ENCODE measurements at places on chromosomes 3 and 15.

- no peak for DNase-seq
These were observed 22.4 kb downstream of the FNDC3B start for GRCh38 chr3:172061724-172062184.

DNA sequence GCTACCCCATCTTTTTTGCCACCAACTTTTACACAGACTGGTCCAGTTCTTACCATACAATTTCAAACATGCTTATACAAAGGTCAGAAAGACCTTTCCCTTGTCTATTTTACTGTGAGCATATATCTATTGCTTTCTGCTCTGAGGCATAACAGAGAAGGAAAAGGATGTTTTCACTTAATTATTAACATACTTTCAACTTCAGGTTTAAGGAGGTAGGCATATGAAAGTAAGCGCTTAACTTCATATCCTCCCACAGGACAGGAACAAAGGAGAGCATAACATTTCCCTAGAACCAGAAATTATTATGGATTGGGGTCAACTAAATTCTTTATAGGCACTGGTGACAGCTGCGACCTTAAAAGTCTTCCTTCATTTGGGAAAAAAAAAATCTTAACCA, 1.1 kb downstream of the MYEF2 start:
- DNase-seq, result no peak

- no peak for DNase-seq
These were observed 140.8 kb downstream of the NR2E3 start for GRCh38 chr15:71951134-71951533.

DNA sequence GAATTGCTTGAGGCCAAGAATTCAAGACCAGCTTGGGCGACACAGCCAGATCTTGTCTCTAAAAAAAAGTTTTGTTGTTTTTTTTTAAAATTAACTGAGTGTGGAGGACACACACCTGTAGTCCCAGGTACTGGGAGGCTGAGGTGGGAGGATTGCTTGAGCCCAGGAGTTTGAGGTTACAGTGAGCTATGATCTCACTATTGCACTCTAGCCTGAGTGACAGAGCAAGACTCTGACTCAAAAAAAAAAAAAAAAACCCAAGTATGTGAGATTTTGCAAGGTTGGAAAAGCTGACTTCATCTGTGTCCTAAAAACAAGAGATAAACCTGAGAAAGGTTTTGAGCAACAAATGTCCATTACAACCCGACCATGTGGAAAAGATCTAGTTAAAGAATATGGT, 5.4 kb upstream of the TOPBP1 start:
- DNase-seq, result no peak

- DNase-seq, result no peak
These were observed 2.1 kb downstream of the SH3GL3 start for GRCh38 chr15:83449250-83449671.

DNA sequence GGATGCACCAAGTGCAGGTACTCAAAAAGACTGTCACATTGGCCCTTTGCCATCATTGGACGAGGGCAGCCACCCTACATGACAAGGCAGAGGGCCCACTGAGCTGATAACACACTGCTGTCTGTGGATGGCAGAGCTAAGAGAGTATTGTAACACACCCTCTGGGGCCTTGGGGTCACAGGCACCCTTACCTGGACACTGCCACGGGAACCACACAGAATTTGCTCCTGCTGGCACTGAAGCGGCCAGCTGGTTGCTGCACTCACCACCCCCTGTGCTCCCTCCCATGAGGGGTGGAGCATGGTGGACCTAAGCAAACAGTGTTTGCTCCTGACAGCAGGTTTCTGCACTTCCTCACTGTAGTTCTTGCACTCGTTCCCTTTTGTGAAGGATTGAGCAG, 208.2 kb upstream of the SGO1 start:
- DNase-seq, result no peak

DNA sequence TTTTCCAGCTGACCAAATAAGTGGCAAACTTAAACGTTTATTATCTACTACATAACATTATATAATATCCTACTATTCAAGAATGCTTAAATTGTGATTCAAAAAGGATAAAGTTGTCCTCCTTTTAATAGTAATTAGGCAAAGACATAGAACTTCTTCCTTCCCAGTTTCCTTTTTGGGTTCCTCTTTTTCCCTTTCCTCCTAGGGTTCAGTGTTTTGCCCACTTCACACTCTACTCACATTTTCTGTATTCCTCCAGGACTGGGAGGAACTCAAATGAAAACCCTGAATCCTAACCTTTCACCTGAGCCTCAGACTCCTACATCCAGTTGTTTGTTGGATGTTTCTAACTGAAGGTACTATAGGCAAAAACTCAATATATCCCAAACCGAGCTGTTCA, 132.5 kb downstream of the PEAK1 start:
- no peak for DNase-seq

DNA sequence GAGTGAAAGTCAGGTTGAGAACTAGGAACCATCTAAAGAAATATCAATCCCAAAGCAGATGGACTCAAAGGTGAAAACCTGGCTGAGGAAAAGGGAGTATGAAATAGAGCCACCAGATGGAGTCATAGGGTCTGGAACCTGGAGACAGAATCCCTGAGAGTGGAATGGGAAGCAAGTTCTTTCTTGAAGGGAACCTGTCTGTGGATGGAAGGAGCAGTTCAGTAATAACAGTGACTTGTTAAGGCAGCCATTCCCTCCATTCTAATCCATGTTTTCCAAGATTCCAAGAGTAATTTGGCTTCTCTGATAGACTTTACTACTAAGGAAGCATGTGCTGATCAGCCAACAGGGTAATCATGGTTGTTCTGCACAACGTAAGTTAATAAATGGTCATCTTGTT, 22.5 kb upstream of the AQP9 start:
- DNase-seq, result no peak

GRCh38 chr15:71800190-71800589, 10.2 kb upstream of the NR2E3 start:
- DNase-seq, result no peak

DNA sequence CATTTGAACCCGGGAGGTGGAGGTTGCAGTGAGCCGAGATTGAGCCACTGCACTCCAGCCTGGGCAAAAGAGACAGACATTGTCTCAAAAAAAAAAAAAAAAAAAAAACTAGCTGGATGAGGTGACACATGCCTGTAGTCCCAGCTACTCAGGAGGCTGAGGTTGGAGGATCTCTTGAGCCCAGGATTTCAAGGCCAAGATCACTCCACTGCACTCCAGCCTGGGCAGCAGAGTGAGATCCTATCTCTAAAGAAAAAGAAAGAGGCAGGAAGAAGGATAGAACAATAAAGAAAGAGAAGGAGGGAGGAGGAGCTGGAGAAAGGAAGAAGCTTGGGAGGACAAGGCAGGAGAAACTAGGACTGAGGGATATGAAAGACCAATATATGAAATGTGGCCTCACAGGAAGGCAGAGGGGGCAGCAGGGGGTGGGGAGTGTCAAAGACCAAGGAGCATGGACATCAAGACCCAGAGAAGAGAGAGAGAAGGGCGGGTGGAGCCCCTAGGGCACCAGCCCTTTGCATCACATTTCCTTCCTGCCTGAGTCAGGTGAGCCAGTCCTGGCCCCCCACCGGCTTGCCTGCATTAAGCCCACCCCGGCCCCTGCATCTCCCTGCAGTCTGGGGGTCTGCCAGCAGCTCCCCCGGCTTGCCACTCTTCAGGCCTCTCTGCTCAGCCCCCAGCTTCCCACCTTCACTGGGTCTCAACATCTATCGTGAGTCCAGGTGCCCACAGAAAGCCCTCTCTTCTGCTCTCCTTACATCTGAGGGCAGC, 11.5 kb downstream of the IGDCC3 start:
- DNase-seq, result no peak

DNA sequence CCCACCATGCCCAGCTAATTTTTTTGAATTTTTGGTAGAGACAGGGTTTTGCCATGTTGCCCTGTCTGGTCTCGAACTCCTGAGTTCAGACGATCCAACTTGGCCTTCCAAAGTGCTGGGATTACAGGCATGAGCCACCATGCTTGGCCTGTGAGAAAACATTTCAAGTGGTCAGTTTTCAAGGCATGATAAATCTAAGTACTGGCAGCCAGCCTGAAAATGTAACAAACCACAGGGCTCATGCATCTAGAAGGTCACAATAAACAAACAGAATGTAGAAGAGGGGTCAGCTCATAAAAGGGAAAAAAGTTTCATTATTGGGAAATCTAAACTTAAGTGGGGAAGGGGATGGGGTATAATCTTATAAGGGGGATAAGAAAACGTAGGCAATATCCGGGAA, 39.9 kb downstream of the PPCDC start:
- DNase-seq, result no peak

GRCh38 chr15:66454143-66454542, 43.4 kb downstream of the SNAPC5 start:
- DNase-seq, result no peak

GRCh38 chr15:77026501-77027110, 31.7 kb downstream of the PSTPIP1 start:
- no peak for DNase-seq

DNA sequence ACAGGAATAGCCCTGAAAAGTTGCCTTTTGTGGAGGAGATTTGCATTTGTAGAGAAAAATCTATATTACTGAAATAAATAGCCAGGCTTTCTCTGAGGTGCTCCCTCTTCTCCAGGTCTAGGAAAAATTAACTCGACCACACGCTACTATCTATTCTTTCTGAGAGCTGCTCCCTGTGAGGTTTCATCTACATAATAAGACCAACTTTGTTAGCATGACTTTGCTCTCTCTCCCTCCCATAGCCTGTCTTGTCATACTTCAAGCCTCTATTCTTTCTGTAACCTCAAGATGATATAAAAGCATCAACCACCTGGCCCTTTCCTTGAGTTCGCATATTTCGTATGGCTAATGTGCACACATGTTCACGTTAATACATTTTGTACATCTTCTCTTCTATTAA, 75.8 kb upstream of the STRIT1 start:
- DNase-seq, result no peak

GRCh38 chr15:89521605-89522004, 25.2 kb upstream of the RHCG start:
- DNase-seq, result no peak
